ENCODE measurements at places on chromosomes 16 and 17.

GRCh38 chr17:74994440-74994839 is 7.0 kb downstream of the CDR2L start:
- peak; percentile 62 for DNase-seq

DNA sequence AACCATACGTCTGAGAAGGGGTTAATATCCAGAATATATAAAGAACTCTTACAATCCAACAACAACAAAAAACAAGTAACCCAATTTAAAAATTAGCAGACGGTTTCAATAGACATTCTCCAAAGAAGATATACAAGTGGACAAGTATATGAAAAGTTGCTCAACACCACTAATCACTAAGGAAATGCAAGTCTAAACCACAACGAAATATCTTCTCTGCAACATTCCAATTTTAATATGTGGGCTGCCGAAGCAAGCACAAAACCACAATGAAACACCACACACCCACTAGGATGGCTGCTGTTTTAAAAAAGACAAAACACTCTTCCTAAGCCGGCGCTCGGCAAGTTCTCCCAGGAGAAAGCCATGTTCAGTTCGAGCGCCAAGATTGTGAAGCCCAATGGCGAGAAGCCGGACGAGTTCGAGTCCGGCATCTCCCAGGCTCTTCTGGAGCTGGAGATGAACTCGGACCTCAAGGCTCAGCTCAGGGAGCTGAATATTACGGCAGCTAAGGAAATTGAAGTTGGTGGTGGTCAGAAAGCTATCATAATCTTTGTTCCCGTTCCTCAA is 5.9 kb upstream of the SLC13A2 start:
- DNase-seq: peak; percentile 59

- peak; percentile 14 for DNase-seq
Observed at GRCh38 chr16:48978501-48978900, 303.1 kb downstream of the CBLN1 start.

DNA sequence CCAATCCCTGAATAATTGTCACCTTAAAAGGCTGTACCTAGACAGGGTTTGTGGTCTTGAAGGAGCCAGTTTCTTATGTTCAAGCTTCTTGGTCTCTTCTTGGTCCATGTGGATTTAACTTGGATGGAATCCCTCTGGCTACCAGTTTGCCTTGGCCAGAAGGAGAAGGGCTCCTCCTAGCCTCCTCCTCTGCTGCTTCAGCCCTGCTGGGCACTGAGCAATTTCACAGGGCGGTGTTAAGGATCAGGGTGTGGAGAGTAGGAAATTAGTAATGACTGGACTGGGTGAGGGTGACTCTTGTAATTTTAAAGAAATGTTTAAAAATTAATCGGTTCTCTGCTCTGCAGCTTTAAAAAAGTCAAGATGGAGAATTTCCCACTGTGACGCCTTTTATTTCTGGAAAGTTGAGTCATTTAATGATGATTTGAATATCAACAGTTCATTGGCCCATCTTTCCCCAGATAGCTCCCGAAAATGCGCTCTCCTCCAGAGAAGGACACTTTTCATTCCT is 96.4 kb downstream of the MSI2 start:
- DNase-seq: no peak

- DNase-seq: no peak
Observed at GRCh38 chr17:596287-596686, 118.4 kb downstream of the VPS53 start.

- peak; percentile 90 for DNase-seq
Observed at GRCh38 chr17:82267575-82268379, 5.7 kb downstream of the CSNK1D start.

DNA sequence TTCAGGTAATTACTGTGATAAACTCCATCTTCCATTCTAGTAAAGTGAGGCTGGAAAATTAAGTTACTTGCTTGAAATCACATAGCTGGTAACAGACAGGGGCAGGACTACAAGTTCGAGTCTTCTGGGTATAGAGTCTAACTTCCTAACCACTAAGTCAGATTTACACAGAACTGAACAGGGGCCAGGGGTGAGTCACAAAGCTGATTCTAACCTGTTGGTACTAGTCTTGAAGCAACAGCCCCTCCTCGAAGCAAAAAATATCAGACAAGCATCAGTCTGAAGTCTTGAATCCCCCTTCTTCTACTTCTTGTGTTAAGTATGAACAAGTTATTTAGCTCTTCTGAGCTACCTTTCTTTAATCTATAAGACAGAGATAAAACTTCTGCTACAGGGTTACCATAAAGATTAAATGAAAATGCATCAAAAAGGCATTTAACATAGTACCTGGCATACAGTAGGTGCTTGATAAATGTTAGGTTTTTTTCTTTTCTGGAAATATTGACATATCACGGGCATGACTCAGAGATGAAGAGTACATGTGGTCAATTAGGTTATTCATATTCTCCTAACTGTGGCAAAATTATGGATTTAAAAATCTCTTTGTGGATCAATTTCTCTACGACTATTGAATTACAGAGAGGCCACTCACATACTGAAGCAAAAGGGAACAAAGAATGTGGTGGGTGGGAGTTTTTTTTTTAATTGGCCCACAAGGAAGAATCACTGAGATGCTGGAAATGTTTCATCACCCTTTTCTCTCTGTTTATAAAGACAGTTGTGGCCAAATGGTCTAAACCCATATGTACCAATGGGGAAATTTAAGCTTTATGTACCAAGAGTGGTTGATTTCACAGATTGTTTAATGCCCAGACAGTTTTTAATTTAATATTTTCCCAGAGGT is 266.9 kb upstream of the DYNLRB2 start:
- DNase-seq: peak; percentile 72

- no peak for DNase-seq
Observed at GRCh38 chr17:43377056-43377810, 21.6 kb upstream of the ARL4D start.

- DNase-seq: peak; percentile 19
Observed at GRCh38 chr17:31448467-31449077, 57.1 kb downstream of the RAB11FIP4 start.

GRCh38 chr17:43767713-43768059 is 9.1 kb upstream of the SOST start:
- no peak for DNase-seq

DNA sequence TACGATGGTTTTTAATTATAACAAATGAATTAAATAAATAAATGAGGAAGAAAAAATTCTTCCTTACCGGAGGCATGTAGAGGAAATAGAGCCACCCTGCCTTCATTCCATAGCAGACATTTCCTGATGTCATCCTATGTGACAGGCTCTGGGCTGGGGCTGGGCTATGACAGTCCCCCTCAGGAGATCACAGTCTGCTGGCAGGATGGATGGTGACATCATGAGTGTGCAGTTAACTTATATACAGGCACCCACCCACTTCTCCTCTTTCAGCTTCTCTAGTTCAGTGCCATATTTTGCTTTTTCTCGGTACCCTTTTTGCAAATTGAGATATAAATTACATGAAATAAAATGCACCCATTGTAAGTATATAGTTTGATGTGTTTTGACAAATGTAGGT is 6.4 kb upstream of the CMTM3 start:
- DNase-seq: no peak

- DNase-seq: no peak
Observed at GRCh38 chr17:36650096-36650775, 48.9 kb downstream of the MRM1 start.

DNA sequence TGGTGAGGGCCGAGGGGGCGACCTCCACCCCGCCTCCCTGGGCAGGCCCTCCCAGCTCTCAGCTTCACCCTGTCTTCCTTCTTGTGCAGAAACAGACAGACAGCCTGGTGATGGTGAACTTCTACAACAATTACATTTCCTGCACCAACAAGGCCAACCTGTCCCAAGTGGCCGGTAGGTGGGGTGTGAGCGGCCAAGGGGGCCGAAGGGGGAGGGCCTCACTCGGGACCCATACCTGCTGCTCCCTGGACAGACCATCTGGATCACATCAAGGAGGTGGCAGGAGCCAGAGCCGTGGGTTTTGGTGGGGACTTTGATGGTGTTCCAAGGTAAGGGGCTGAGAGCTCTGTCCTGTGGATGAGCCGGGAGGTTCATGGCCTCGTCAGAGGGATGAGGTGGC is 20.1 kb downstream of the CHMP1A start:
- DNase-seq: no peak

DNA sequence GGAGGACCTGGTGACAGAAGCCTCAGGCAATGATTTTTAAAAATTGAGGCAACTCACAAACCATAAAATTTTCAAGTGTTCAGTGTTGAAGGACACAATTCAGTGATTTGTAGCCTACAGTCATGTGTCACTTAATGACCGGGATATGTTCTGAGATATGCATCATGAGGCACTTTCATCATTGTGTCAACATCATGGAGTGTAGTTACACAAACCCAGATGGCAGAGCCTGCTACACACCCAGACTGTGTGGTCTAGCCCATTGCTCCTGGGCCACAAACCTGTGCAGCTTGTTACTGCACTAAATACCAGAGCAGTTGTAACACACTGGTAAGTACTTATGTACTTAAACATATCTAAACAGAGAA is 1.6 kb downstream of the PRSS41 start:
- no peak for DNase-seq

DNA sequence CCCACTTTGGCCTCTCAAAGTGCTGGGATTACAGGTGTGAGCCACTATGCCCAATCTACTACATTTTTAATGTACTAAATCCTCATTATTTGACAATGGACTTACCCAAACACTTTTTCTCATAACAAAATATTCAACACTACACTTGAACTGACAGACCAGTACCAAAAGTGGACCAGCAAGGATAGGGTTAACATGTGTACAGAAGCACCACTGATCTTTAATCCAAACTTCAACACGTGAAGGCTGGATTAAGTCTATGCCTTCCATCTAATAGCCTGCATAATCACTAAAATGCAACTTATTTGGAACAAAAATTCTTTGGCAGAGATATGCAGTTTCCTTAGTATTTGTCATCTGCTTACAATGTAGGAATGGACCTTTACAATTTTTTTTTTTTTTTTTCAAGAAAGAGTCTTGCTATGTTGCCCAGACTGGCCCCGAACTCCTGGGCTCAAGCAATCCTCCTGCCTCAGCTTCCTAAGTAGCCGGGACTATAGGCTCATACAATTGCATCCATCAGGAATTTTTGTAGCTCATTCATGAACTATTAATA is 60.0 kb upstream of the BCAR1 start:
- peak; percentile 56 for DNase-seq

Measured in fibroblast of skin of right biceps (primary cell).